A549 treated with DMSO at 1 μM for 4 hours (cell line): ENCODE measurements at places on chromosomes 3 and 15. TPM values are rescaled to one million over a fixed set of nuclear protein-coding genes. Genes with fewer than 3 reads are reported as not detected.

Gene ARNT2
- total RNA-seq: 16.8 to 20.6 TPM (median 18.4 TPM) in 5 replicates

Gene ARPP21
- total RNA-seq: 0.08 to 0.24 TPM (median 0.12 TPM) in 4 of 5 replicates, not detected in the other

Gene C3orf22
- total RNA-seq: not detected in 5 replicates

Gene RAB7A
- 154 to 189 TPM (median 176 TPM) in 5 replicates for total RNA-seq

Gene GABRB3
- 65.5 to 99.5 TPM (median 86.7 TPM) in 5 replicates for total RNA-seq

Gene SLC2A2
- total RNA-seq: not detected in 5 replicates

Gene SLC22A14
- total RNA-seq: 0.07 to 0.19 TPM (median 0.08 TPM) in 3 of 5 replicates, not detected in the others

Gene FAM174B
- 6.9 to 8.5 TPM (median 7.5 TPM) in 5 replicates for total RNA-seq

Gene GOLGA8S
- 0.07 to 0.18 TPM (median 0.17 TPM) in 5 replicates for total RNA-seq

Gene INAFM2
- total RNA-seq: 5.1 to 8.0 TPM (median 6.3 TPM) in 5 replicates

Gene DNAJC19
- total RNA-seq: 21.3 to 29.6 TPM (median 23.4 TPM) in 5 replicates

Gene MYLK
- 12.3 to 16.6 TPM (median 15.2 TPM) in 5 replicates for total RNA-seq

Gene TLR9
- 0.06 TPM in 1 of 5 replicates, not detected in the others for total RNA-seq

Gene GPR149
- total RNA-seq: not detected in 5 replicates

Gene TMC3
- not detected in 5 replicates for total RNA-seq

Gene GOLGA6B
- total RNA-seq: 0.06 to 0.09 TPM in 2 of 5 replicates, not detected in the others

Gene ITPKA
- 1.1 to 1.9 TPM (median 1.4 TPM) in 5 replicates for total RNA-seq

Gene AQP9
- total RNA-seq: not detected in 5 replicates

Gene LYZL4
- not detected in 5 replicates for total RNA-seq

Gene EDEM1
- 18.3 to 23.3 TPM (median 20.8 TPM) in 5 replicates for total RNA-seq

Gene ZPLD1
- 0.04 to 0.07 TPM (median 0.06 TPM) in 4 of 5 replicates, not detected in the other for total RNA-seq

Gene TGM5
- total RNA-seq: not detected in 5 replicates

Gene RASL12
- 0.06 to 0.28 TPM (median 0.19 TPM) in 5 replicates for total RNA-seq

Gene PLEKHO2
- total RNA-seq: 6.1 to 7.7 TPM (median 6.8 TPM) in 5 replicates

Gene ATP13A5
- total RNA-seq: not detected in 5 replicates

Gene GOLGA6D
- total RNA-seq: 0.11 to 0.12 TPM in 2 of 5 replicates, not detected in the others

Gene THBS1
- 29.3 to 50.9 TPM (median 38.2 TPM) in 5 replicates for total RNA-seq

Gene AGBL1
- not detected in 5 replicates for total RNA-seq
